Nephron progenitor cell (in vitro differentiated cells): ENCODE measurements at places on chromosomes 3 and 15.

GRCh38 chr3:171892457-171892856 lies 49.3 kb downstream of the TMEM212 start:
- no peak for DNase-seq

DNA sequence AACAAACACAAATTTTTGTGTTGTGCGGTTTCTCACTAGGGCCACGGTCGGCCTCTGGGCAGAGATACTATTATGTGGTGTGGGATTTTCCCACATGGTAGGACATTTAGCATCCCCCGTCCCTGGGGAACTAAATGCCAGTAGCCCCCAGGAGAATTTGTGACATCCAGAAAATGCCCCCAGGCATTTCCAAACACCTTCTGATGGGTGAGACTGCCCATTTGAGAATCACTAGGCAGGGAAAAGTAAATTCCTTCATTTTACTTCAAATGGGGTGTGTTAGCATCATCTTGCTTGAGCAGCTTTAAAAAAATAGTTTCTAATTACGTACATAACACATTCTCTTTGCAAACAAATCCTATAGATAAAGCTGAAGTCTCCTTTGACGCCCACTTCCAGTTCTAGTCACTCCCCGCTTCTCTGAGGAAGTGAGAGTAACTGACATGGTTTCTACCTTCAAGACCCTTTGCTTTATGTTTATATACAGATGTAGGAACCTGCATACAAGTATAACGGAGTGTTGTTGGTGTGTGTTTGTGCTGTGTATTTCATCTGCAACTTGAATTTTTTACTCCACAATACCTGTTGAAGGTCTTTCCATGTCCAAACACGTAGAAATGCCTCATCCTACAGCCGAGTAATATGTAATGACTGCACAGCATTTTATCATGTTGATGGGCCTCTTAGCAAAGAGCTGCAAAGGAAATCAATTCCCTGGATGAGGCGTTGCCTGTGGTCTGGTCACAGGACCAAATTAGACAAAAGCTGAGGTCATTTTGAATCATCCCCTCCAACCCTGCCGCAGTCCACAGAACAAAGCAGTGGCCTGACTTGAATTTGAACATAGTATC lies 31.4 kb upstream of the ZBTB38 start:
- DNase-seq: no peak

DNA sequence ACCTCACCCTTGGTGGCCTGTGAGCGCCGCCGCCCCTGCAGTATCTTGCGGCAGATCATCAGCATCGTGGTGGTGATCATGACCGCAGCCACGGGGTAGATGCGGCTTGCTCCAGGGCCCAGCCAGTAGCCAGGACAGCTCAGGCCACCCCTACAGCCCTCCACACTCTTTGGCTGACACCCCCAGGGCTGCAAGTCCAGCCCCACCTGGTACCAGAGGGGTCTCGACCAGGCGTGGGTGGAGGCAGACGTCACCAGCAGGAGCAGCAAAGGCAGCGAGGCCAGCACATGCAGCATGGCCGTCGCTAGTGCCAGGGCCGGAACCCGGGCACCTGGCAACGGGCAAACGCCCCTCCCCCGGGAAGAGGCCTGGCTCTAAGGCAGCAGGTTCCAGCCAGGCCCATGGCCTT lies at the start of gene TMEM89:
TMEM89 (minus strand) TSS at position 309 of the 409 bp plus-strand sequence; CDS start at position 296, 13 bp downstream.
- DNase-seq: no peak

- no peak for DNase-seq
Observed at GRCh38 chr3:140311428-140311827, 366.4 kb upstream of the TRIM42 start.
